CD8-positive, alpha-beta memory T cell (primary cell): ENCODE measurements at places on chromosomes 3 and 15. TPM values are rescaled to one million over a fixed set of nuclear protein-coding genes. Genes with fewer than 3 reads are reported as not detected.

TICRR gene
- total RNA-seq = 14.0 TPM

VPS33B gene
- total RNA-seq = 20.4 TPM

DNA sequence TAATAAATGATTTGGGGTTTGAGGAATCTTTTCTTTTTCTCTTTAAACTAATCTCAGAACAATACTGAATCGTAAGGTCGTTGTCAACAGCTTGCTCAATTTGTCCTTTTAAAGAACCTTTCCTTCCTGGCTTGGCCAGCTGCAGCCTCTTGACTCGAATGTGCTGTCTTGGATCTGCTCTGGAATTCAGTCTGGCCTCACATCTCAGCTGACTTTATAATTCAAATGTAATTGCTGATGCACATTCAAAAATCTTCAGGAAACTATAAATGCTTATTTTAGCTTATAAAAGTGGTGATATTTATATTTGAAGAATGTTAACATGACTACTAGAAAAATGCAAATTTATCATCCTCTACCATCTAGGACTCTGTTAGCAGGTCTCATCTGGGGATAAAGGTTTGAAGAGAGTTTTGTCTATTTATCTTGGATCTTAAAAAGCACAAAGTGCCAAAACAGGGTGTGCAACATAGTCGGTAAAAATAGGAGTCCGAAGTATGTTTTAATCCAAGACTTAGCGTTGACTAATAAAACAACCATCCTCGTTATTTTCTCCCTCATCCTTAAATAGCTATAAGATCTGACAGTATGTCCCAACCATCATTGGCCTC, 1035.2 kb downstream of the MCTP2 start:
- no peak overlapping the region for H3K4me3 ChIP-seq
- H3K27ac ChIP-seq = no peak overlapping the region
- no peaks in the 10 kb centered on the region for H3K27me3 ChIP-seq
- no peak for DNase-seq
- no peaks in the 10 kb centered on the region for H3K4me1 ChIP-seq

DNA sequence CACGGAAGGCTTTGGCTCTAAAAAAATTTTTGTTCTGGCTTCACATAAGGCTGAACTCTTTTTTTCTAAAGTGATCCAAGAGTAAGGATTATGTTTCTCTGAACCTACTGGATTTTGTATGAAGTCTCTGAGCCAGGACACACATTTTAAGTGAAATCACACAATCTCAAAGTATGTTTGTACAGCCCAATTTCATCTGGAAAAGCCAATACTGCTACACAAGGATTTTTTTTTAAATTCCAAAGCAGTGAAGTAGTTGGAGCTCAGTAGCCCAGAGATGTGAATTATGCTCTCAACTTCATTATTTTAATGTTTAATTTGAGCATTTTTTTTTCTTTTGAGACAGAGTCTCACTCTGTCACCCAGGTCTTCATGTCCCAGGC, 243.9 kb downstream of the FAM43A start:
- DNase-seq = no peak
- no peaks in the 10 kb centered on the region for H3K4me1 ChIP-seq
- no peak overlapping the region for H3K27ac ChIP-seq
- no peak overlapping the region for H3K4me3 ChIP-seq

- no peaks in the 10 kb centered on the region for H3K4me1 ChIP-seq
- no peak overlapping the region for H3K27ac ChIP-seq
- no peaks in the 10 kb centered on the region for H3K27me3 ChIP-seq
- no peaks in the 10 kb centered on the region for H3K36me3 ChIP-seq
- H3K4me3 ChIP-seq = no peak overlapping the region
Measured at GRCh38 chr3:123344175-123344906, 104.5 kb downstream of the ADCY5 start.

- no peaks in the 10 kb centered on the region for H3K36me3 ChIP-seq
- no peak overlapping the region for H3K4me3 ChIP-seq
- no peaks in the 10 kb centered on the region for H3K4me1 ChIP-seq
- no peak for DNase-seq
- no peaks in the 10 kb centered on the region for H3K27me3 ChIP-seq
Measured at GRCh38 chr15:73949496-73949895, 23.2 kb downstream of the LOXL1 start.

GRCh38 chr3:11558411-11558903, 85.3 kb downstream of the VGLL4 start:
- H3K36me3 ChIP-seq = no peaks in the 10 kb centered on the region
- H3K4me3 ChIP-seq = no peak overlapping the region
- no peaks in the 10 kb centered on the region for H3K27me3 ChIP-seq
- no peaks in the 10 kb centered on the region for H3K4me1 ChIP-seq

DNA sequence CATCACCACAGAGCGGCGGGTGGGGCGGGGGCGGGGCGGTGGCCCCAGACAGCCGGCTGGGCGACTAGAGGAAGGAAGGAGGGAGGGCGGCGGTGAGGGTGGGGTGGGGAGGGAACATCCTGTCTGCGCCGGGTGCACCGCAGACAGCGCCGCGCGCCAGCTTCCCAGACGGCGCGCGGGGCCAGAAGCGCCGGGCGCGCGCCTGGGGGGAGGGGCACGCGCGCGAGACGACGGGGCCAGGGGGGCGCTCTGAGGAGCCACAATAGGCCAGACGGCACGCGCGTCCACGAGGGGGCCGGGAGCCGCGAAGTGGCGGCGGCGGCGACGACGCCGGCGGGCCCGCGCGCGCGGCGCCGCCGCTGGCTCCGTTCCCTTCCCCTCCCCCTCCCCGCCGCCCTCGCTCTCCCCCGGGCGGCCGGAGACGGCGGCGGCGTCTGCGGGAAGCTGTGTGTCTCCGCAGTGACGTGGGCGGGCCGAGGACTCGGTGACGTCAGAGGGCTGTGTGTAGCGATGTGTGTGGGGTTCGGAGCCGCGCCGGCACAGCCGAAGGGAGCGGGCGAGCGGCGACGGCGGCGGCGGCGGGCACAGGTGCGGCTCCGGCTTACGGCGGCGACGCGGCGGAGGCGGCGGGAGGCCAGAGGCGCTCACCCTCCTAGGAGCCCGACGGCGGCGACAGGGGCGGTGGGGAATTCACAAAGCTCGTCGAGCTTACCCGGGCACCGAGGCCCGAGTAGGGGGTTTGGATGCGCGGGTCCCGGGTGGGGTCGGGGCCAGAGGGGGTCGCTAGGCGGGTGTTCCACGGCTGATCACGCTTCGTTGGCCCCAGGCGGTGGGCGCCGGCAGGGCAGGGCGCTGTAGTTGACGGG, at the start of gene SKIL:
Gene SKIL (plus strand): TSS at position 540 of the 866 bp plus-strand sequence. CDS start 2,617 bp downstream, outside the sequence.
- peak within 1 kb of the TSS; percentile 54 for H3K4me3 ChIP-seq
- no peaks in the 10 kb centered on the region for H3K36me3 ChIP-seq
- DNase-seq = peak; percentile 98
- peaks cover 20% of the 10 kb centered on the region for H3K4me1 ChIP-seq

DNA sequence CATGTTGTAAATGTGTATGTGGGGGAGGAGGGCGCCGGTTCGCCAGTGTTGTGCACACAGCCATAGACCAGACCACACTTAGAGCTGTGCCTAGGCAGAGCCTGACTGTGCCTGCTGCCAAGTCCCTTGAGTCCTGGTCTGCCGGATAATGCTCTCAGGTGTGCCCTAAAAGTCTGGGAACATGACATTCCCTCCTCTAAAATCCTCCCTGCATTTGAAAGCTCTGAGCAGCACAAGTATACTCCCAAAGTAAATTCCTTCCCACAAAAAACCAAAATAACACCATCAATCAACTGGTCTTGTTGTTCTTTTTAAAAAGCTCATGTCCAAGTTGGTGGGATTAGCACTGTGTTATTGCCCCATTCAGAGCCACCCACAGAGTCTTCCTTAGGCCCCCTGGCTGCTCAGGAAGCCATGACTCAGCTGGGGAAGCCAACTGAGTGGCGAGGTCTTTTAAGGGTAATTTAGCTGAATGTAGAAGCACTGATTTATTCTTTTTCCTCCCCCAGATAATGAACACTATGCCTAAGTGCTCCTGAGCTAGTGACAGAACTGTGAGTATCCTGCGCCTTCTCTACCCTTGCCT, 147.8 kb upstream of the MCTP2 start:
- no peaks in the 10 kb centered on the region for H3K27me3 ChIP-seq
- H3K4me3 ChIP-seq = no peak overlapping the region
- no peak for DNase-seq
- no peak overlapping the region for H3K27ac ChIP-seq

DNA sequence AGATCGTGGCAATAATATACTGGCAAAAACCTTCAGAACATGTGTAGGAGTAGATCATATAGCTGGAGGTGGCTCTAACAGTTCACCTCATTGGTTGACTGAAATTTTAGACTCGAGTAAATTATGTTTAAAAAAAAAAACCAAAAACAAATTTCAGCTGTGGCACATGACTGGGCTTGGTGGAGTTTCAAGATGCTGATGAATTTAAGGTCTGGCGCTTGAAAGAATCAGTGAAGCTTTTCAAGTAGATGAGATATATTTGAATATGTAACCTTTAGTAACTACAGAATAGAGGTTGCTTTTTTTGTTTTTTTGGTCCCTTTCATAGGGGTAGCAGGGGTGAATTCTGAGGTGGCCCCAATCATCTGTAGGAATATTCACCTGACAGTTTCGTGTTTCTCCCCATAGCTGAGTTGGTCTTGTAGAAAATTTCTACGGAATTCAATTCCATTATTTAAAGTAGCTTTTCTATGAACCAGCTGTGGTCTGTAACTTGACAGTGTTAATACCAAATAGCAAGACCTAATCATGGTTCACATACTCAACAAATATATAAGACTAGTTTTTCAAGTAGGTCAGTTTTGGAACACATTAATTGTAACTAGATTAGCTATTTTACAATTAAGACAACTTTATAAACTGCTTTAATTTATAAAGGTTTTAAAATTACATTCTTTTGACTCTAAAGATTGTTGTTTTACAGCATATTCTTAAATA, 65.6 kb downstream of the MAP4 start:
- H3K36me3 ChIP-seq = no peaks in the 10 kb centered on the region
- DNase-seq = no peak
- no peak overlapping the region for H3K27ac ChIP-seq

GRCh38 chr3:142962175-142962519, 1.3 kb downstream of the PAQR9 start:
- H3K4me3 ChIP-seq = no peak overlapping the region
- no peaks in the 10 kb centered on the region for H3K36me3 ChIP-seq
- DNase-seq = no peak
- H3K27me3 ChIP-seq = peaks cover 10% of the 10 kb centered on the region
